ENCODE measurements at places on chromosomes 11 and 22.

DNA sequence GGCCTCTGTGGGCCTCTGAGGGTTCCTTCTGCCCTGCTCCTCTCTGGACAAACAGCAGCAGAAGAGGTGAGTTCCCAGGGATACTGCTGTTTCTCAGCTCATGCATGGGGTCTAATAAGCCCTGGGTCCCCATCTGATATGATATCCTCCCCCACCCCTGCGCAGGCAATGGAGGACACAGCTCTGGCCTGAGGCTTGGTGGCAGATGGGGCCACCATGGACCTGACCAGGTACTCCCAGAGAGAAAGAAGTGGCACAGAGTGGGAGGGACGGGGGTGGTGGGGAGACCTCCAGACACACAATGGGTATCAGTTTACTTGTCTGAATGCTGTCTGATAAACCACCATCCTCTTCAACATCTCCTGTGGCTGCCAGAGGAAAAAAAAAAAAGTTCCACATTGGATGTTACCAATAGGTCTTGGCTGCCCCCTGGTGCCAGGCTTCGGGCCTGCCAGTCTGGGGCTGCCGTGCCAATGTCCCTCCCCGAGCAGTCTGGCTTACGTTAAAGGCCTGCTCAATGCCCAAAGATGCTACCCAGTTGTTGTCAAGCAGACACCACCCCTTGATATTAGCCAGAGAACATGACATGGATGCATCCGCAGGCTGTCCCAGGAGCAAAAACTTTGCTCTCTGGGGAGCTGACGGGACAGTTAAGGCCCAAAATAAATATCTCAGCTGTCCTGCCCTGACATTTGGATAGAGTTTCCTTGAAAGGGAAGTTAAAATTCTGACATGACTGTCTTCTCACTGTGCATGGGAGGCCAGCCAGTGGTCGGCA lies 27.9 kb upstream of the ABCC8 start:
- DNase-seq: peak; percentile 60

DNA sequence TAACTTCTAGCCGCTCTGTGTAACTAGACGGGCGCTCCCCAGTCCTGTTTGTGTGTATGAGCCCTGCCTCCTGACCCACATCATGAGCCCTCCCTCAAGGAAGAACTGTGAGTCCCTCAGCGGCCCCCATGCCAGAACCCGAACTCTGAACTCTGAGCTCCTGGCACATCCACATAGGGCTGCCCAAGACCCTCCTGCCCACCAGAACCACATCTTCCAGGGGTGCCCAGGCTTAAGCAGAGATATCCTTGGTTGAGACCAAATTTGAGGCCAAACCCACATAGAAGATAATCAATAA lies 3.0 kb downstream of the TRIM29 start:
- DNase-seq: no peak

DNA sequence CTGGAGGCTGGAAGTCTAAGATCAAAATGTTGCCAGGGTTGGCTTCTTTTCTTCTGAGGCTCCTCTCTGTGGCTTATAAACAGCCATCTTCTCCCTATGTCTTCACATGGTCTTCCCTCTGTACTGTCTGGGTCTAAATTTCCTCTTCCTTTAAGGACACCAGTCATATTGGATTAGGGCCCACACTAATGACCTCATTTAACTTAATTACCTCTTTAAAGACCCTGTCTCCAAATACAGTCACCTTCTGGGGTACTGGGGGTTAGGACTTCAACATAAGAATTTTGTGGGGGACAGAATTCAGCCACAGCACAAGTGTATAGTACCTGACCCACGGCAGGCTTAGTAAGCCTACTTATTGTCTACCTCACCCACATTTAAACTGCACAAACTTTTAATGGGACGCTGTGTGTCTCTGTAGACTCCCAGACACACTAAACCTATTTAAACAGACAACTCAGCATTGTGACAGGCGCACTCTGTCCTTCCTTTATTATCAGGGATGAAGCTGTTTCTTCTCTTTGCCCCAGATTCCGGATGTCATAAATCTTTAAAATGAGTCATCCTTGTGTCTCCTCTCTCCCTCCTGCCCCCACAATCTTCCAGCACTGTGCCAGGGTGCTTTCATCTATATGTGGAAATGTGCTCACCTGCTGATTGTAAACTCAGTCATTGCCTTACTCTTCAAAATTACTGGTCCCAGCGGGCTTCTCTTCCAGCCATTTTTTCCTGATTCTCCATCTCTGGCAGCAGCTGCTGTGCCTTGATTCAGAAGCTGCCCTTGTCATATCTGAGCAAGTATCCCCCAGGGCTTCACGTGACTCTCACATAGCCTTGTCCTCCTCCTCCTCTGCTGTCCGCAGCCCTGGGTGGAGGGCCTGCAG lies 5.4 kb upstream of the MAPK8IP1 start:
- no peak for DNase-seq

DNA sequence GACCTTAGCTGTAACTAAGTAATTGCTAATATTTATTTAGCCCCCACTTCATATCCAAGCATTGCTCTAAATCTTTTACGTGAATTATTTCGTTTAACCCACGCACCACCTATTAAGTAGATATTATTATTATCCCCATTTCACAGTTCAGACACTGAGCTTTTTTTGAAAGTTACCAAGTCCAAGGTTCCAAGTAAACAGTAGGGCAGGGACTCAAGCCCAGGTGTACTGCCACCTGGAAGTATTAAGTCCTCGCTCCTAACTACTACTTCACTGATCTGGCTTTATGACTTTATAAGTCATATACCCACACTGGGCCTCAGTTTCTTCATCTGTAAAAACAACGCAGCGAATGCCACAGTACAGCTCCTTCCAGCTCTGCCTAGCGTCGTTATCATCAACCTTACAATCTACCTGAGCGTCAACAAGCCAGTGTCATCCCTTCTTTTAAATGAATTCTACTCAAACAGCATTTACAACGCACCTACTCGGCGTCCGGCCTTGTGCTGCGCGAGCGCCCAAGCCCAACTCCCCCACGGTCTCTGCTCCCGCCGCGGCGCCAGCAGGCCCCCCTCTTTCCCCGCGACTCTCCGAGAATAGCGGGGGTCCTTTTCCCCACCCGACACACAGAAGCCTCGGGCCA lies 624 bp downstream of the TMEM41B start:
- no peak for DNase-seq

GRCh38 chr11:36441610-36442208 lies 68.4 kb downstream of the TRAF6 start:
- DNase-seq: no peak

DNA sequence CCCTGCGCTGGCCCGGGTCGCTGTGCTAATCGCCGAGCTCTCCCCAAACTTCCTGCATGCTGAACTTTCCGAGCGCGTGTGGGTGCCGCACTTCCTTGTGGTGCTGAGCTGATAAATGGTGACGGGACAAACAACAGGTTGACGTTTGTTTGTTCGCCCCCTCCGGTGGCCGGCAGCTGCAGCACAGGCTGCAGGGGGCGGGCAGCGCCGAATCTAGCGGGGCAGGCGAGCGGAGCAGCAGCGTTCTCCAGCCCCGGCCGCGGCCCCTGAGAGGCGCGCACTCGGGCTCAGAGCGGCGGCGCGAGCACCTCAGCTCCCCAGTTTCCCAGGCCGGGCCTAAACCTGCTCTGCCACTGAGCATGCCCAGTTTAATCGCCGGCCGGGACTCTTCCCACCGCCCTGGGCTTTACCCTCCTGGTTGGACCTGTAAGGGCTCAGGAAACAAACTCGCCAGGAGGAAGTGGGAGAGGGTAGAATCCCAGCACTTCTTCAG lies at the start of gene PDGFD:
TSS of gene PDGFD (minus strand) at position 120 of the 493 bp plus-strand sequence.
- DNase-seq: no peak

- no peak for DNase-seq
These were observed 30.5 kb upstream of the GNB1L start for GRCh38 chr22:19884954-19885751.

GRCh38 chr22:36449596-36450175 lies 31.8 kb downstream of the TXN2 start:
- DNase-seq: no peak

DNA sequence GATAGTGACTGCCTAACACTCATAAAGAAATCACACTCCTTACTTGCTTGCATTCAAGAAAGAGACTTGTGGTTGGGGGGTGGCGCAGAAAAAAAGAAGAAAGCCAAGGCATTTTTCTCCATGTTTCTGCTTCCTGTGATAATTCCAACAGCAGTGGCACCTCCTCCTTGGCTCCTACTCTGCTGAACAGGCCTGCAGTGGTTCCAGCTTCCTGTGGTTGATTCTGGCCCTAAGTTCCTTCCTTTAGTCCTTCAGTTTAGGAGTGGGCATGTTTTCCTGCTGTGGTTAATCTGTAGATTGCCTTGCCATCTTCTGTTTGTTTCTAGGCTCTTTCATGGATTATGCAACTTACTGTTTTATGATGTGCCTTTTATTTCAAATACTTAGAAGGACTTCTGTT lies 940.4 kb downstream of the DLG2 start:
- no peak for DNase-seq

GRCh38 chr11:63768237-63769041 lies at the start of gene ZFTA:
TSS of gene ZFTA (minus strand) at chr11:63768775. CDS start at chr11:63768622, 153 bp downstream.
- no peak for DNase-seq

DNA sequence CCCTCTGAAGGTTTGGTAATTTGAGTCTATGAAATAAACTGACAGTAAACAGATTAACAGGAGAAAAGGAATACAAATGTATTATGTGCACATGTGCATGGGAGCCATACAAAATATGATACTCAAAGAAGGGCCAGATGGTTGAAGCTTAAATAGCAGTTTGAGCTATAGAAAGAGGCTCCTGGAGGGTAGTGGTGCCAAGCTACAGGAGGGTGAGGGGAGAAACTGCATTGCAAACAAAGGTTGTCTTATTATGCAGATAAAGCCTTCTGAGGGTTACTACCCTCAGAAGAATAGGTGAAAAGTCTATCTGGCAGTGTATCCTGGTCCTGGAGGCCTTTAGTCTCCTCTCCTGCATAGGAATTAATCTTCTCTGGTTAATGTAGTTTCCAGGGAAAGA lies 267.3 kb upstream of the MPPED2 start:
- no peak for DNase-seq

GRCh38 chr11:16925561-16926065 lies 88.6 kb downstream of the PLEKHA7 start:
- no peak for DNase-seq

DNA sequence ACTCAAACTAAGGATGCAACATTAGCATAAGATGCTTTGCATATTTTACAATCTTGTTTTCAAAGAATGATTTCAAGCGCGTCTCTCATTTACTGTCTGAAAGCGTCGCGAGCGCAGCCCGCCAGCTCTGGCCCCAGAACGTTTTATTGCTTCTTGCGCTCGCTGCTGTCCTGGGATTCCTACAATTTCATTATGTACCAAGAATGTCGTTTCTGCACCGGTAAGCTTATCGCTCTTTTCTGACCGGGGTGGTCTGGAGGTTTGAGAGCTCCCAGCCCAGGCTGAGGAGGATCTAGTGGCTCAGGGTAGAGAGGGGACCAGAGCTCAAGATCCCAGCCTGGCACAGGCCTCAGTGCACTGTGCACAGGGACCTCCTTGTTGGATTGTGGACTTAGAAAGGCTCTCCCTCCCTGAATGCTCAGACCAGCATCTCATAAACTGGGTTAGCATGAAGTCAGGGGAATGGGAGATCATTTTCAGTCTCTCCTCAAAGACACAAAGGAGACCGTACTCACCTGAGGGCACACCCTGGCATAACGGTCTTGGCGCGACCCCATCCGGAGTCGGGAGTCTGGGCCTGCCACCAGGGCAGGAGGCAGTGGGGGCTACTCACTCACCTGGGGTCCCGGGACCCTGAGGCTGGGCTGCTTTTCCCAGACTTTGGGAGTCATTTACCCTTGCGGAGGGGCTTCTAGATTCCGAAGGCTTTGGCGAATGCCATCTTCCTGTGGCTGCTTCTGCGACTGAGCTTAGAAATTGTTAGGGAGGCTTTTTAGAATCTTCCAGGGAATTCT lies 817.4 kb downstream of the BRD1 start:
- no peak for DNase-seq

All from cerebellar nuclear complex (tissue), 1 donor.